ENCODE measurements at places on chromosomes 2 and 18. TPM values are rescaled to one million over a fixed set of nuclear protein-coding genes. Genes with fewer than 3 reads are reported as not detected.

The COLEC12 gene
- polyA plus RNA-seq = 44.1 TPM

GRCh38 chr2:74259191-74259590 lies 60.8 kb downstream of the MTHFD2 start:
- no peak for DNase-seq

- no peak for DNase-seq
These were observed 11.7 kb downstream of the PSTPIP2 start for GRCh38 chr18:46060359-46060841.

- peak; percentile 46 for DNase-seq
These were observed 9.6 kb upstream of the DPYSL5 start for GRCh38 chr2:26838121-26838906.

GRCh38 chr2:232890896-232891601 lies 21.0 kb downstream of the SNORC start:
- peak; percentile 40 for DNase-seq
